CD4-positive, alpha-beta memory T cell (primary cell): ENCODE measurements at places on chromosomes 12 and 14. TPM values are rescaled to one million over a fixed set of nuclear protein-coding genes. Genes with fewer than 3 reads are reported as not detected.

DNA sequence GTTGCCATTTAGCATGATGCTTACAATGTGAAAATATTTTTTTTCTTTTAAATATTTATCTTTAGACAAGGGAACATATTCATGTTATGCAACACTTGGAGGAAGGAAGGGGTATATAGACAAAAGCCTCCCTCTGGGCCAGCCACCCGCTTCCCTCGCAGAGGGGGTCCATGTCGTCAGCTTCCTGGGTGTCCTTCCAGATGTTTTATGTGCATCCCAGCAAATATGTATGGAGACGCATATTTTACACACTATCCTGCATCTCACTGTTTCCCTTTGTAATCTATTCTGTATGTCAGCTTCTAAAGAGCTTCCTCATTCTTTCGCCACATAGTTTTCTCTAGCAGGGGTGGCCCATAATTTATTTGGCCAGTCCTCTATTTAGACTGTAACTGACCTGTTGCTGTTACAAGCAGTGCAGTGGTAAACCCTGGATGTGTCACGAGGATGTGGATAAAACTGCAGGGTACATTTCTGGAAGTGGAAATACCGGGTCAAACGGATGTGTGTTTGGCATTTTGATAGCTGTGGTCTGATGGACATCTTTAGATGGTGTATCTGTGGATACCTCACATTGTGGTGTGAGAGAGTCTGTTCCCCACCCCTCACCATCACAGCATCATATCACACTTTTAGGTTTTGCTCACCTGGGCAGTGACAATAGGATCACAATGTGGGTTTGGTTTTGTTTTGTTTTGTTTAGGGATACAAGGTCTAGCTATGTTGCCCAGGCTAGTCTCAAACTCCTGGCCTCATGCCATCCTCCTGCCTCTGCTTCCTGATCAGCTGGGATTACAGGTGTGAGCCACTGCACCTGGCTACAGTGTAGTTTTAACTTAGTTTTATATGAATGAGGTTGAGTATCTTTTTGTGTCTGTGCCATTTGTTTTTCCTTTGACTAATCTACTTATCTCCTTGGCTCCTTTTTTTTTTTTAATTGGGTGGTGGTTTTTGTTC lies 31.6 kb downstream of the FAM222A start:
- no peak for DNase-seq

DNA sequence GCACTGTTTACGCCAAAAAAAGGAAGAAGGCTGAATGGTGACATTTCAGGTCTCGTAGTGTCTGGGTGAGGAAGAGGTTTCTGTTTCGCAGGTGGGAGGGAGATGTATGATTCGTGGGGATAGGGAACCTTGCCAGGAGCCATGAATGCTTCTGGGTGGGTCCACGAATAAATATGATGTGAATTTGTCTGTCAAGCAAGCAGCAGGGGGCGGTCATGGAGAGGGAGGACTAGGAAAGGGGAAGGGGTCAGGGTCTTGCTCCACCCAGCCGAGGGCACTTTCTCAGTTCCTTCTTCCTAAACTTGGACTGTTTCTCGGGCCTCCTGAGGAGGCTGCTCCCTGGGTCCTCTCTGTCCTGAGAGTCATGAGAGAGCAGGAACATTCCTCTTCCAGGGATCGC lies 72.5 kb downstream of the LGMN start:
- DNase-seq = no peak

DNA sequence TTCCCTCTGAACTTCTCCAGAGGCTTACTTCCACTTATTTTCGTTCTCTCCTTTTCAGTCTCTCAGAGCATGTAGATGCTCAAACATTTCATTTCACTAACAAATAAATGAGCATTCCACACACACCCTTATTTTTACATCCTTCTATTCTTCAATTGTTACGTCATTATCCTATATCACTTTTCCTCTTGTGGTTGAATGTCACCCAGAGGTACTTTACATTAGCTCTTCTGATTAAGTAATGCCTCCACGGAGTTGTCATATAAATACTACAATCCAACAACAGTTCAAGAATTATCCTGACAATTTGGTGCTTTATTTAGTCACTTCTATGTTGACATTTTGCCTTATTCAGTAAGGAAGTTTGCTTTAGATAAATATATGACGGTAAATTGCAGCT lies 18.4 kb downstream of the FAR2 start:
- no peak for DNase-seq

DNA sequence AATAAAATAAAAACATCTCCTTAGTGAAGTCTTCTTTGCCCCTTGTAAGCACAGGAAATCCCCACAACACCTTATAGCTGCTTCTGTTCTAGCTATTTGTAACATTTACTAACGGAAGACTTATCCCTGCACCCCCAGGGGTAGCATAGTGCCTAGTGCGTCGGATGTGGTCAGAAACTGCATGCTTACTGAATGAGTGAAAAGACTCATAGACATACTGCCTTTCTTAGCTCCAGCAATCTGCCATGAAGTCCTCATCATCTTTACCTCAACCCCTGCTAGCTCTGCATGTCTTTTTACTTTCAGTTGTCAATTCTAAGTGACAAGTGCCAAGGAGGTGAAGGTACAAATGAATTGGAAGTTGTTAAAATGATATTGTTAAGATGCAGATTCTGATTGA lies 12.9 kb downstream of the RIOX1 start:
- DNase-seq = no peak

GRCh38 chr14:30340495-30340894 lies 218.5 kb upstream of the G2E3 start:
- DNase-seq = no peak

The TOX4 gene
- 81.8 TPM for polyA plus RNA-seq

The TMPRSS12 gene
- polyA plus RNA-seq = not detected

The PIWIL1 gene
- polyA plus RNA-seq = not detected
